Cardiac fibroblast (primary cell): ENCODE measurements at places on chromosomes 13 and 19.
A peak's percentile ranks its signal among the peaks of the same experiment; 100 is the strongest.

DNA sequence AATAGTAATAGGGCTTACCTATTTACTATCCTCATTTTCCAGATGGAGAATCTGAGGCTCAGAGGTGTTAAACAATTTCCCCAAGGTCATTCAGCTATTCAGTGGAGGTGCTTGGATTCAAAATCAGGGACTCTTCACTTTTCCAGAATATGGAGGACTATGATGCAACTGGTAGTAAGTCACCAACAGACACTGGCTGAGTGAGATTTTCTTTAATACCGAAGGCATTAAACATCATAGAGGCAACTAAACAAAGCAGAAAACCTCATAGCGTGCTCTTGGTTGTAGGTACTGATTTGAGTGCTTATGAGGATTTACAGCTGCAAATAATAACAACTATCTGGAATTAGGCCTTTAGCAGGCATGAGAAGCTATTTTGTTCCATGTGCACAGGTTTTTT is 134.4 kb downstream of the DLEU7 start:
- no peak for DNase-seq

- DNase-seq: no peak
Observed at GRCh38 chr13:53694814-53695532, 666.4 kb downstream of the OLFM4 start.

GRCh38 chr19:2235381-2236063 is 607 bp downstream of the PLEKHJ1 start:
- DNase-seq: no peak

DNA sequence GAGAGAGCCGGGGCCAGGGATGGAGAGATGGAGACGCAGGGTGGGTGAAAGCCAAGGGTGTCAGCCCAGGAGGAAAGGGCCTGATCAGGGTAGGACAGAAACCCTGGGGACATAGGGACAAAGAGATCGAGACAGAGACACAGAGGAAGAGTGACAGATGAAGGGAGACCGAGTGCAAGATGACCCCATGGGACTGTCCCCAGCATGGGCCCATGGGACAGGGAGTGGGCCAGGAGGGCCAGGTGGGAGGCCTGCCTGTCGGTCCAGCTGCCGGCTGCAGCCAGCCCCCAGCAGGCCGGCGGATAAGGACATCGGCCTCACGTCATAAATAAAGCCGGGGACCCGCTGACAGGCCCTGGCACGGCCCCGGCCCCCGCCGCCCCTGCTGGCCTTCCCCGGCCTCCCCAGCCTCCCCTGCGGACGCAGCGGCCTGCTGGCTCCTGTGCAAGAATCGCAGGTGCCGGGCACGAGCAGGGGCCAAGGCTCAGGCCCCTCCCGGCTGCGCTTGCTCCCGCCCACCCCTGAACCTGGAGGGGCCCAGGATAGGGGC is 6.3 kb downstream of the REX1BD start:
- no peak for DNase-seq

DNA sequence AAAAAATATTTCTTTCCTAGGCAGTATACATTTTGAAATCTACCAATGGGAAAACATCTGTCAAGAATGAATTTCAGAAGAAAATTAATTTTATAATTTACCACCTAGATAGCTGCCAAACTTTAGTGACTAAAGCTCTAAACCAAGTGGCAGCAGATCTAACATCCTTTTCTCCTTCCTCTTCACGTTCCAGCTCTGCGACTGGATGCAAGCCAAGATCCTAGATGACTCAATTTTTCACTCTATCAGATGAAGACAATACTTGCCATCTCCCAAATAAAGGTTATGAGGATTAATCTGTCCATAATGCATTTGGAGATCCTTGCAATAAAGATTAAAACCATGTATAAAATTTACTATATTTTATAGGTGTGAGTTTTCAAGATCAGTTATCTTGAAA is 66.7 kb upstream of the MIR17HG start:
- no peak for DNase-seq

DNA sequence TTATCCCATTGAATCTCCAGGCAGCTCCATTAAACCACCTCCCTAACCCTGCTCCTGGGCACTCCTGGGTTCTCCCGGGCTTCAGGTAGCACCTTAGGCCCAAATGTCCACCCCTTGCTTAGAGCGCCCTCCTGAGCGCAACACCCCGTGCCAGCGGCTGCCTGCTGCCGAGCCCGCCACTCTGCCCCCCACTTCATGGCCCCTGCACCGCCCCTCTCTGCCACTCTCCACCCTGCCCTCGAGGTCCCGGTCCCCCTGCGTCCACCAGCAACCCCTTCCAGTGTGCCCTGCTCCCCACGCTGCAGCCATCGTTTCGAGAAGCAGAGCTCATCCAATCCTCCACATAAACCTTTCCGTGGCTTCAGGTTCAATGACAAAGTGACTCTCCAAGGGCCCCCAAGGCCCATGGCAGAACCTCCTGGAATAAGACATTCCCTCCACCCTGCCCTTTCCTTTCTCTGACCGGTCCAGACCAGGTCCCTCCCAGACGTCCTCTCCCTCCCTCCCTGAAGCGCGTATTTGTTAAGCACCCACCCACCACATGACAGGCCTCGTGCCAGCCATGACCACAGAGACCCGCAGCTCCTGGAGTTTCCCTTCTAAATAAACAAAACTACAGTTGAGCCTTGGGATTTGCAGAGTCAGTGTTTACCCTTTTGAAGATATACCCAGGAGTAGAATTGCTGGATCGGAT is 66.6 kb downstream of the ARHGEF18 start:
- no peak for DNase-seq

GRCh38 chr19:4075373-4075772 is 8.7 kb upstream of the ZBTB7A start:
- no peak for DNase-seq

DNA sequence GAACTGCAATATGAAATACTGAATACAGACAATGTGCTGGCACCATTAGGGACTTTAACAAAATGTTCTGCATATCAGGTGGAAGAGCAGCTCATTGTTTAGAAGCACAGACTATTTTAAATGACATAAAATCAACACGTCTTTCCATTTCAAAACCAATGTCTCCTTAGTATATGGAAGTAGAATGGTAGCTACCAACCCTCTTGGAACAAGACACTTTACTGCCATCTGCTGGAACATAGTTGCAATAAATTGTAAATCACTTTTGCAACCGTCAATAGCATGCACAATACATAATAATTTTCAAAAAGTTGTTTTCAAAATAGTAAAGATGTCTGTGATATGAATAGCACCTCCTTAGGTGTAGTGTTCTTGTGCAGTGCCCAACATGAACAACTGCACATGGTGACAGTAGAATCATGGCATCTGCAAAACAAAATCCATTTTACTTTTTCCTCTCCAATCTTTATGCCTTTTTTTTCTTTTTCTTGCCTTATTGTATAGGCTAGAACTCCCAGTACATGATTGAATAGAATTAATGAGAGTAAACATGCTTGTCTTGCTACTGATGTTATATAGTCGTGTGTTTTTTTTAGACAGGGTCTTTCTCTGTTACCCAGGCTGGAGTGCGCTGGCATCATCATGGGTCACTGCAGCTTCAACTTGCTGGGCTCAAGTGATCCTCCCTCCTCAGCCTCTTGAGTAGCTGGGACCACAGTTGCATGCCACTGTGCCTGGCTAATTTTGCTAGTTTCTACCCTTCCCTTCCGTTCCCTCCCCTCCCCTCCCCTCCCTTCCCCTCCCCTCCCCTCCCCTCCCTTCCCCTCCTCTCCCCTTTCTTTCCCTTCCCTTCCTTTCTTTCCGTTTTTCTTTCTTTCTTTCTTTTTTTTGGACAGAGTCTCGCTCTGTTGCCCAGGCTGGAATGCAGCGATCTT is 7.8 kb upstream of the LYPD5 start:
- peak; percentile 79 for DNase-seq
